Bone marrow (tissue), 2 donors: ENCODE measurements at places on chromosomes 16 and 17.

DNA sequence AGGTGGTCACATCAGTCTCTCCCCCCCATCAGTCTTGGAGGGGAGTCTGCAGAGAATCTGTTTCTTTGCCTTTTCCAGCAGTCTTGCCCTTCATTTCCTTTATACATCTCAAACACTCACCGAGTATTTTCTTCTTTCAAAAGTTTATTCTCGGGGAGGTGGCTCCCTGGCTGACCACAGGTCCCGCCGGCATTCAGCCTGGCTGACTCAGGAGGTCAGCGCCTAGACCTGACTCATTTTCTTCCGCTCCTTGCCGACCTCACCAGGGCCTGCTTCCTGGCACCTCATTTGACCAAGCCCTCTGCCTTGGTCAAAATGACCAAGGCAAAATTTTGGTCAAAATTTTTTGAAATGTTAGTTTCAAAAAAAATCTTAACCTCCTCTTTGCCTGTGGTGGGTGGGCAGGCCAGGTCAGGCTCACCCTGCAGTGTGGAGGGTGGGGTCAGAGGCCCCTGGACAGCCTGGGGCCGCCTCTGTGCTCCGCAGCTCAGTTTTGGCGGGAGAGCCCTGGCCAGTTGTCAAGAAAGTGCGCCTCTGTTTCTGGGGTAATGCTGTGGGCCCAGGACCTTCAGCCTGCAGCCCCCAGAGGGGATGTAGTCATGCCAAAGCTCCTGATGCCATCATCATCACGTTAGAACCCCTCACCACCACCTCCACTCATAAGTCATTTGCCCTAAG lies 165.6 kb downstream of the SPECC1 start:
- DNase-seq = no peak

DNA sequence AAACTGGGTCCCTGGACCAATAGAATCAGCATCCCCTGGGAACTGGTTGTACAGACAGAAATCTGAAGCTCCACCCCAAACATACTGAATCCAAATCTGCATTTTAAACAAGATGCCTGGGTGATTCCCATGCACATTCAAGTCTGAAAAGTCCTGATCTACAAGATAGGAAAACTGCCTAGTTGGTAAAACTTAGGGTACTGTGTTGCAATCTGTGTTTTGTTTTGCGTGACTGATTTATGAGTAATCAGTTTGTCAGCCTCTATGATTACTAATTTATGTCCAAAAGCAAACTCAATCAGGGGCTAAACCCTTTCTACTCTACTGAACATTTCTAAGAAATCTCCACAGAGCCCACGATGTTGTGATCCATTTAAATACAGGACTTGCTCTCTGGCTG lies 103.8 kb downstream of the YPEL2 start:
- no peak for DNase-seq

GRCh38 chr17:73646409-73647300 lies 2.4 kb upstream of the SDK2 start:
- DNase-seq = no peak

- no peak for DNase-seq
Observed at GRCh38 chr17:64968652-64969501, 49.6 kb upstream of the LRRC37A3 start.

DNA sequence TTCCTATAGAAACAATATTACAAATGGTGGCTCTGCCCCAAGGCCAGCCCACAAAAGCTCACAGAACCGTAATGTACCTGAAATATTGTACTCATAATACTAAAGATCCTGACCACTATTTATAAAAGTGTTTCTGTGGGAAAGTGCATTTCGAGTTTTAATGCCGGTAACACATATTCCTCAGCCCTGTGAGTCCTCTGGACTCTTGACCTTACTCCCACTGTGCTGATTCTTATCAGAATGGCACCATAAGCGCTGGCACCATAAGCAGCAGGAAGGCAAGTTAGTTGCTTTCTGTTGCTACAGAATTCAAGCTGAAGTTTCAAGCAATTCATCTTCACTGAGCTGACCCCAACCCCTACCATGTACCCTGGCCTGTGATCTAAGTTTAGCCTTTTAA lies 36.4 kb upstream of the MED13 start:
- DNase-seq = no peak

- DNase-seq = no peak
Observed at GRCh38 chr16:78102122-78102660, 2.7 kb downstream of the WWOX start.

GRCh38 chr16:47158992-47159391 lies 15.2 kb upstream of the NETO2 start:
- DNase-seq = no peak

- no peak for DNase-seq
Observed at GRCh38 chr16:86626966-86627365, 48.6 kb downstream of the FOXL1 start.

DNA sequence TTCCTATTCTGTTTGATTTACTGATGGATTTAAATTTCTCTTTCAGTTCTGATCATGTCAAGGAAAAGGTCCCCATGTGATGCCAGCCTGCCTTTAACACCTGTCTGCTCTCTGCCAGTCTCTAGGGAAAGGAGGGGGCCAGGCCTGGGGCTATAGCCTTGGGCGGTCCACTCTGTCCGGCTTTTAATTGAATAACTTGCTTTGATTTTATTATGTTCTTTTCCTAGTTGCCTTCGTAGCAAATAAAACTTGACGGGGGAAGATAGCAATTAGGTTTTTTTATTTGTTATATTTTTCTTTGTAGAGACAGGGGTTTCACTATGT lies 47.6 kb downstream of the ABAT start:
- DNase-seq = no peak

DNA sequence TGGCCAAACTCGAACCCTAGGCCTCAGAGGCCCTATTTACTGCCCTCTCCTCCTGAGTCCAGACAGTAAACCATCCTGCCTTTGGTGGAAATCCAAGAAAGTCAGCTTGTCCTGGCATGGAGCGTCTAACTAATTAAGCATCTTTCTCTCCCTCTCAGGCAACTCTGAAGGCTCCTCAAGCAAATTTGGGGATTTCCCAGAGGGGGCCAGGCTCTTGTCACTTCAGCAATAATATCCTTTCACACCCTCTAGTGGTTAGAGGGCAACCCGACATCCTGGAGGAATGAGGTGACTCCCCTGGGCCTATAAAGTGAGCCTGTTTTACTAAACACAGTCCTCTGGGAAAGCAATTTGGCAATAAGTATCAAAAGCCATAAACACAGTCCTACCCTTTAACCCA lies 60.4 kb downstream of the NOG start:
- DNase-seq = no peak
